Aorta (tissue), 5 donors: ENCODE measurements at places on chromosomes 12 and 14.

DNA sequence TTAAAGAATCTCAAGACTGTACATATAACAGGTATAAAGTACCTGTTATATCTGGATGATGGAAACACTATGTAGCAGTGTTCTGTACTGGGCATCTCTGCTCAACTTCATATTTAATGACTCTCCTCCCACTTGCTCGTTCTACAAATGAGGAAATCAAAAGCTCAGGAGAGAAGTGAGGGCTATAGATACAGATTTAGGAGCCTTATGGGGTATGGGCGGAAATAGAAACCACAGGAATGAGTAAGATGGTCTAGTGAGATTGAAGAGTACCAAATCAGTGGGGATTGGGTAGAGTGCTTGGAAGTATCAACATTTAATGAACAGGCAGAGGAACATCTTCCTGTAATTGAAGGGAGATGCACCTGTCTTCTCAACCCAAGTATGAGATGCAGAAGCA, 23.8 kb upstream of the POLR3B start:
- no peak for DNase-seq

GRCh38 chr12:88529531-88530488, 50.5 kb downstream of the KITLG start:
- DNase-seq: no peak

GRCh38 chr14:20093442-20093841, 17.1 kb upstream of the OR4K17 start:
- no peak for DNase-seq

DNA sequence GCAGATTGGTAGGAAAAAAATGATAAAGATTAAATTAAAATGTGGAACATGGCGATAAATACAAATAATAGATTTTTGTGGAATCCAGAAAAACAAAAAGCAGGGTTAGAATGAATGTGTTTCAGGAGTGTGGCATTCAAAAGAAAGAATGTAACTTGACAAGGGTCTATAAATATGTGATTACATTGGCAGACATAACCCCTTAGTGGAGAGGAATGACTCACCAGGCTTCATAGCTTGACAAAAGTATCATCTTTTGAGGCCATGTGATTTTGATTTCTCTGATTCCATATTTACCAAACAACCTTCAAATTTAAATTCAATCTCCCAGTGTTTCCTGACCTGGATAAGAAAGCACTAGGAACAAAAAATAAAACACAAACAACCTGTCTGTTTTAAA, 24.4 kb upstream of the MGST1 start:
- no peak for DNase-seq

DNA sequence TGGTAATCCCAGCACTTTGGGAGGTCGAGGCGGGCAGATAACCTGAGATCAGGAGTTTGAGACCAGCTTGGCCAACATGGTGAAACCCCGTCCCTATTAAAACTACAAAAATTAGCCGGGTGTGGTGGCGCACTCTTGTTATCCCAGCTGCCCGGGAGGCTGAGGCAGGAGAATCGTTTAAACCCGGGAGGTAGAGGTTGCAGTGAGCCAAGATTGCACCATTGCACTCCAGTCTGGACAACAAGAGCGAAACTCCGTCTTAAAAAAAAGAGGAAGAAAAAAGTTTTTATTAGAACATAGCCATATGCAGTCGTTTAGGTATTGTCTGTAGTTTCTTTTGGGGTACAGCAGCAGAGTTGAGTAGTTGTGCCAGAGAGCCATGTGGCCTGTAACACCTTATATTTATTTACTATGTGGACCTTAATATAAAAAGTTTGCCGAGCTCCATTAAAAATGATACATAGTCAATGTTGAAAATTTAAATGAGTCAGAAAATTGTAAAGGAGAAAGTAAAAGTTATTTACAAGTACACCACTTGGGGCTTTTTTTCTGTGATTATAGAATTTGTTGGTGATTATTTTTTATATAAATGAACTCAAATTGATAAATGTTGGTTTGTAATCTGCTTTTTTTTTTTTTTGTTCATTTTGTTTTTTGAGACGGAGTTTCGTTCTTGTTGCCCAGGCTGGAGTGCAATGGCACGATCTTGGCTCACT, 2.2 kb downstream of the ADIPOR2 start:
- DNase-seq: no peak

- DNase-seq: no peak
Measured at GRCh38 chr12:32801269-32801980, 45.7 kb upstream of the YARS2 start.

DNA sequence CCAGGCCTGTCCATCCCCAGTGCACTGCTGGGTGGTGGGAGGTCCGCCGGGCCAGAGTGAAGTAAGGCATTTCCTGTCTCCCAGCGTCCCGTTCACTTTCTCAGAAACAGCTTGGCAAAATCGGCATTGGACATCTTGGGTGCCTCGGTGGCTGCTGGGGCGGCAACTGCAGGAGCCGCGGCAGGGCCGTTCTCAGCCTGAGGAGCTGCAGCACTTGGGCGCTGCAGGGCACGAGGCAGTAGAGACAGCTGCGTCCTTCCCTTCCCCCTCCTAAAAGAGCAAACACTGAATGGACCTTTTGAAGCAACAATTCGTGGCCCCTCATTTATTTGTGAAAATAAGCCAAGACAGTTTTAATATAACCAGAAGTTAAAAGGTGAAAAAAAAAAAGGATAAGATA, 8.3 kb downstream of the FICD start:
- DNase-seq: no peak

DNA sequence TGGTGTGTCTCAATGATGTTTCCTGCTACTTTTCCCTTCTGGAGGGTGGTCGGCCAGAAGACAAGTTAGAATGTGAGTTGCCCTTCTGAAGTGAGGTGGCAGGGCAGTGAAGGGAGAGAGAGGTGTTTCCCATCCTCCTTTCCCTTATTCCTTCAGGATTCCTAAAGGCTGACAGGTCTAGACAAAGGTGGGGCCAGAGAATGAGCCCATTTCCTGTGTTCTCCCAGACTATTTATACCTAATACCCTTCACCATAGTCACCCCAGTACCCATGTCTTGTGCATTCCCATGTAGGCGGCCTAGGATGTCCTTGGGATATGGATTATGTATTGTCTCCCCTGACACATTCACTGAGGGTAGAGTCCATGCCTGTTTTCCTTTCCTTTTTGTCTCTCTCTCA, 7.0 kb downstream of the DGKA start:
- DNase-seq: no peak

GRCh38 chr14:98692832-98693231, 579.2 kb downstream of the BCL11B start:
- DNase-seq: no peak

GRCh38 chr14:92987713-92988510, 65.0 kb downstream of the CHGA start:
- DNase-seq: no peak

DNA sequence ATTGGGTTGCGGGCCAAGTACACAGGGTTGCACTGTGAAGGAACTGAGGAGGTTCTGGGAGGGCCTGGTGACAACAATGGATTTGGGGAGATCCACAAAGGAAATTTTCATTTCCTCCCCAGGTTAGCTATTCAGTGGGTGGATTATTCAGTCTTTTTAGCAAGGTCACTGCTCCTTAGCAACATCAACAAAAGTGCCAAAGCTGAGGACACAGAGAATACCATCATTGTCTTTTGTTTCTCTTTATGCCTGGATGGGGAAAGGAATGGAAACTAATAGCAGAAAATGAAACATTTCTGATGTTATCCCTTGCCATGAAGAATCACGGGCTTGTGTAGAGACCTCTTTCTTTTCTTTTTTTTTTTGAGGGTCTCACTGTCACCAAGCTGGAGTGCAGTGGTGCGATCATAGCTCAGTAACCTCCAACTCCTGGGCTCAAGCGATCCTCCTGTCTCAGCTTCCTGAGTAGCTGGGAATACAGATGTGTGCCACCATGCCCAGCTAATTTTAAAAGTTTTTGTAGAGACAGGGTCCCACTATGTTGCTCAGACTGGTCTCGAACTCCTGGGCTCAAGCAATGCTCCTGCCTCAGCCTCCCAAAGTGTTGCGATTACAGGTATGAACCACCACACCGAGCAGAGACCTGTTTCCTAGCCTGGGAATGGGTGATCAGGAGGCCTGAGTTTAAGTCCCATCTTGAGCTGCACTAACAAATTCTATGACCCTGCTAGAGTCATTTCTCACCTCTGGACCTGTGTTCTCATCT, 6.5 kb downstream of the PPP1R3E start:
- DNase-seq: no peak

- DNase-seq: no peak
Measured at GRCh38 chr14:87002776-87003175, 990.2 kb downstream of the GALC start.

- DNase-seq: no peak
Measured at GRCh38 chr12:71139153-71139735, 18.6 kb downstream of the TSPAN8 start.

- no peak for DNase-seq
Measured at GRCh38 chr12:3896801-3897351, 23.7 kb upstream of the PARP11 start.
